Retina (tissue), 1 donor: ENCODE measurements at places on chromosomes 16 and 17.

GRCh38 chr16:64968539-64968938, 153.3 kb downstream of the CDH11 start:
- DNase-seq, result no peak

DNA sequence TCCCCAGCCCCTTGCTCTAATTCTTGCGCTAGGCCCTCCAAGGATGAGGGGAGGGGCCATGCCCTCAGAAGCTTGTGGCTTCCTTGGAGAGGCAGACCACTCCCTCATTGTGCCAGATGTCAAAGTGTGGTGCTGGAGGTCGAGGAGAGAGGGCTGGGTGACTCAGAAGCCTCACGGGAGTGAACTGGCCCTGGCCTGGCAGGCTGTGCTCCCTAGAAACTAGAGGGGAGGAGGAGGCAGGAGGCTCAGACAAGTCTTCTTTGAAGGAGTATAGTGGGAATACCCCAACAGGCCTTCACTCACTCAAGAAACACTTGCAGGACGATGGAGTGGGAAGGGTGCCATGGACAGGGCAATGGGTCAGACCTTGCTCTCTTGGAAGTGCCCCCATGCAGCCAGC, 18.5 kb downstream of the ANKRD40 start:
- peak; percentile 31 for DNase-seq

GRCh38 chr17:73072219-73072962, 20.1 kb downstream of the SLC39A11 start:
- no peak for DNase-seq

- DNase-seq, result peak; percentile 93
These were observed 58.6 kb upstream of the TNRC6A start for GRCh38 chr16:24670623-24671454.

- no peak for DNase-seq
These were observed 74.3 kb downstream of the DYNLRB2 start for GRCh38 chr16:80614908-80615671.

GRCh38 chr16:8674413-8675022, at the start of gene ABAT:
Gene ABAT, plus strand, starts transcription at chr16:8674617. Its CDS starts 61,123 bp downstream, at chr16:8735740.
- peak; percentile 90 for DNase-seq

DNA sequence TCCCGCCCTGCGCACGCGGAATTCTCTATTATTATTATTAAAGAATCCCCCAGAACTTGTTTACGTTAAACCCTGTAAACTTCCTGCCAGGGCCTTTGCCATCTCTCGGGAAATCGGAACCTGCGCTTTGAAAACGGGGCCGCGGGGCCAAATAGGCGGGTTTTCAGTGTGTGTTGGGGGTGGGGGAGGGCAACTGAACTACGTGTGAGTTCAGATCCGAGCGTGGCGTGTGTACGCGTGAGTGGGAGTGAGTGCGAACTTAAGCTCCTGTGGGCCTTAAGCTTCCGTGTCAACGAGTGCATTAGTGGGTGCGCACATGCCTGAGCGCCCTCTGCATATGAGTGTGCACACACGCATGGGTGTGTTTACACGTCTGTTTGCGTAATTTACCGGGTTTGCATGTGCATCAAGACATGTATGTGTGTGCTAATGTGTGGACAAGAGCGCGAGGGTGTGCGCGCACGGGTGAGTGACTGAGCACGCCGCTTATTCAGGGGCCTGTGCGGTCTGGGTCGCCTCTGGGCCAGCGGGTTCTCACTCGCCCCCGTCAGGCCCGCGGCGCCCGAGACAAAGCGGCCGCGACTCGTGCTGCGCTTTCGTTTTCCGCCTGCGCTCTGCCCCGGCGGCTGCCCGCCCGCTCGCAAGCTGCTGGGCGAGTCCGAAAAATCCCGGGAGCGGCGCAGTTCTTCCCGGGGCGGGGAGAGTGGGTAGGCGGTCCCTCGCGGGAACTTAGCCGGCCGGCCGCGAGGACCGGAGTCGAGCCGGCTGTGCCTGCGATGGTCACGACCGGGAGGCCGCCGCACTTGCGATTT, 1.2 kb upstream of the FOXF1 start:
- DNase-seq, result peak; percentile 85

DNA sequence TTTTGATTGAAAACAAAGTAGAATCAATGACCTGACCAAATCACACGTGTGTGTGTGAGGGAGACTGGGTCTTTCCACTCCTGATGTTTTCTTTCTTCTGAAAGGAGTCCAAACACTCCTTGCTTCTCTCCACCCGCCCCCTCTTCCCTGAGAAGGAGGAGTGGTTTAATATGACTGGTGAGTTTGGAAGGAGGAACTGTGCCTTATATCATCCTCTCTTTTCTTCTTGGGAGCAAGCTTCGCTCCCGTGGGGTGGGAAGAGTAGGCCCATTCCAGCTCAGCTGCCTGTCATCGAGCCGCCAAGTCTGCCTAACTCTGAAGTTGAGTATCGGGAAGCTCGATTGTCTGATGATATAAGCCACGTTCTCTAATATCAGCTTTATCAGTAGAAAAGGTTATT, 96.5 kb downstream of the YPEL2 start:
- no peak for DNase-seq

DNA sequence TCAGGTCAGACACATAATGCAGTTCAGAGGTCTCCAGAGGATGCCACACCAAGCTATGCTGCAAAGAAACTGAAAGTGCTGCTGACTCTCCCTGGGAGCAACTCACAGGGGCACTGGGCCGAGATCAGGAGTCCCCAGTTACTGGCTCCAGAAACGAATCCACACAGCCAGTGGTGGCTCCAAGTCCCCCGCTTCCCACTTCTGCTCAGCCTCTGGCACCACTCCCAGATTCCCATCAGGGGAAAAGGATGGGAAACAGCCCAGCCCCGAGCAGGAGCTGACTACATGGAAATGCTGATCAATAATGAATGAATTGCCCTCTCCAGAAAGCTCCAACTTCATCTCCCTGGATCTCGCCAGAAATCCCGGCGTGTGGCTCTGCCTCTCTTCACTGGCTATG, 62.3 kb upstream of the CDH5 start:
- no peak for DNase-seq

DNA sequence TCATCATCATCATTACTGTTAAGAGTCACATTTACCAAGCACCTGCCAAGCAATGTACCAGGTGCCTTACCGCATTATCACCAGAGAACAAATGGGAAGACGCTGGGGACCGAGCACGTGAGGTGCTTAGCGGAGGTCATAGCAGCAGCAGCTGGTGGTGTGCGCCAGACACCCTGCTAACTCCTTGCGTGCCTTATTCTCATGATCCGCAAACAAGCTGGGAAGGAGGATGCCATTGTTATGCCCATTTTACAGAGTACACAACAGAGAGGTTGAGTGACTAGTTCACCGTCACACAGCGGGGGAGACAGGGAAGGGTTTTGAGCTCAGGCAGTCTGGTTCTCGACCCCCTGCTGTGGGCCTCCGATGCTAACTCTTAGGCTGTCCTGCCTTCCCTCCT, 7.3 kb downstream of the ATP2A3 start:
- no peak for DNase-seq

DNA sequence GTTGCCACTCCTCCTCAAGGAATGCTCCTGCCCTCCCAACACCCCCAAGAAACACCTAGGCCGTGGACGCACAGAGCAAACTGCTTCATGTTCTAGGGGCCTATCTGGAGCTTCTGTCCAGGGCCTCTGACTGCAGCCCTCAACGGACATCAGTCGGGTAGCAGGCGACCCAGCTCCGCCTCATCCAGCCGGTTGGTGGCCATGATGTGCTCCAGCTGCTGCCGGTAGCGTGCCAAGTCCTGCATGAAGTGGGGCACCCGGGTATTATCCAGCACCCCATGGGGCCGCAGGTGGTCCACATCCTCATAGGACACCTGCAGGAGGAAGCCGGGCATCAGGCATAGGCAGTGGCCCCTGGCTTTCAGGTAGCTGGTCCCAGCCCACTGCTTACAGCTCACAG, 6.3 kb downstream of the NOL3 start:
- no peak for DNase-seq

GRCh38 chr17:73539166-73539565, 105.1 kb downstream of the SDK2 start:
- no peak for DNase-seq

DNA sequence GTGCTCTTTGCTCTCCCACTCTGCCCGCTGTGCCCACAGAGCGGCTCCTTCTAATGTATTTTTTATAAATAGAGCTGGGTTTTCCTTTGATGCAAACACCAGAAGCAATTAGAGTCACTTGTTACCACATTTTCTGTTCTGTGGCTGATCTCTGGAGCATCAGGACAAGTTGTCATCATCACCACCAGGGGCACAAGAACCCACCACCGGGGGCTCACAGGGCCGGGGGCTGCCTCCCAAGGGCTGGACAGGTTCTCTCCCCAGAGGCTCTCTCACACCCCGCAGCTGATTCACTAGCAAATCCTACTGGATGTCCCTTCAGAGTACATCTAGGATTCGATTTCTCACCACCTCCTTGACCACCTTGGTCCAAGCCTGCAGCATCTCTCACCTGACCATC, 18.5 kb downstream of the C16orf82 start:
- DNase-seq, result no peak

DNA sequence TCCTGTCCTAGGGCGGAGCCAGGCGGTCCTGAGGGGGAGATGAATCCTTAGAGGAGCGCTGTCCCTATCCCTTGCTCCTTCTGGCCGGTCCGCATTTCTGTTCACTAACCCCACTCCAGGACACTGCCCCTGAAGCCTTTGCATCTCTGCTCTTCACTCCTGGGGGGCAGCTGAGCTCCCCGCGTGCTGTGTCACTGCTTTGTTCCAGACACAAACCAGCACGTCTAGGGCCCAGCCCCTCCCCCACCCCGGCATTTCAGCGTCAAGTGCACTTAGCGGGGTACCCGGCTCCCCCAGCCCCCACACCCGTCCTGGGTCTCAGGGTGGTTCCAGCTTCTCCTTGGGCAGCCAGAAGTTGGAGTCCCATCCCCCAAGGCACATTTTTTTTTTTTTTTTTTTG, 8.9 kb downstream of the CORO6 start:
- DNase-seq, result no peak

DNA sequence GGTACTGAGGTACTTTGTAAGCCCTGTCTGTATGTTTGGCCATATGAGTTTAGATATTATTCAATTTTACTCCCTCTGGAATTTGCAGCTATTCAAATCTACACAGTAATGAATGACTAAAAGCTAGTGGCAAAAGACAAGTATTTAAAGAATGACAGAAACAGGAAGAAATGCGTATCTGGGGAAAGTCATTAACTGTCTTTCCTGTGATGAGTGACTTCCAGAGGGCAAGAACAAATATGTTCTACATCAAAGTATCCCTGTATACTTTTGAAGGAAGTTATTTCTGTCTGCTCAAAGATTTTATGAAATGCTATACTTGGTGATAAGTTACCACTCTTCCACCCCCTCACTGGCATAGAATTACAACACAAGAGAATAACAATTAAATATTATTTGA, 489.3 kb upstream of the SOX9 start:
- no peak for DNase-seq

- DNase-seq, result no peak
These were observed 9.4 kb downstream of the C17orf100 start for GRCh38 chr17:6660805-6661463.

- DNase-seq, result no peak
These were observed at the start of gene TMEM92 for GRCh38 chr17:50274142-50274896. Gene TMEM92, plus strand, starts transcription at chr17:50274466. Its CDS starts 36 bp downstream, at chr17:50274502.

DNA sequence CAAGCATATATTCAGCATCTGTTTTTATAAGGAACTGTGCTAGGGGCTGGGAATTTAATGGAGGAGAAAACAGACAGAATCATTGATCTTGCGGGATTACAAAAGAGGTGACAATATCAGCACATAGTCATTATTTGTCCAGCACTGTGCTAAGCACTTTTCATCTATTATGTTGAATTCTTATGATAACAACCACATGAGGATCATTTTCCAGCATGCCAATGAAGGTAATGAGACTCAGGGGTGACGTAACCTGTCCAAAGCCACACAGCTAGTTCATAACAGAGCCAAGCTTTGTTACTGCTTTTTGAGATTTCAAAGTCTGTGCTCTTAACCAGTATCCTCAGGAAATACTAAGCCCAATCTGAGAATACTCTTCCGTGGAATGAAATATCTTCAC, 503.3 kb downstream of the CDH13 start:
- no peak for DNase-seq

- DNase-seq, result no peak
These were observed 13.8 kb upstream of the CD79B start for GRCh38 chr17:63945784-63946439.

DNA sequence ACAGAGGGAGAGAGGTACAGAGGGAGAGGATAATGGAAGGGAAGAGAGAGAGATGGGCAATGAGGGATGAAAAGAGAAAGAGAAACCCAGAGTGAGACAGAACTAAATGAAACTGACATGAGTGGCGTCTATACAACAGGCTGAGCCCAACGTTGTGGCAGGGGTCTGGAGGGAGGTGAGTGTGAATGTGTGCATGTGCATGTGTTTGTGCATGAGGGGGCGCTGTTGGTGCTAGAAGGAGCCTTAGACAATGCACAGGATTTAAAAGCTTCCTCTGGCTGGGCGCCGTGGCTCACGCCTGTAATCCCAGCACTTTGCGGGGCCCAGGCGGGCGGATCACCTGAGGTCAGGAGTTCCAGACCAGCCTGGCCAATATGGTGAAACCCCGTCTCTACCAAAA, 454.8 kb upstream of the CDH11 start:
- DNase-seq, result no peak

- no peak for DNase-seq
These were observed 115.0 kb downstream of the RPTOR start for GRCh38 chr17:80659651-80660050.

DNA sequence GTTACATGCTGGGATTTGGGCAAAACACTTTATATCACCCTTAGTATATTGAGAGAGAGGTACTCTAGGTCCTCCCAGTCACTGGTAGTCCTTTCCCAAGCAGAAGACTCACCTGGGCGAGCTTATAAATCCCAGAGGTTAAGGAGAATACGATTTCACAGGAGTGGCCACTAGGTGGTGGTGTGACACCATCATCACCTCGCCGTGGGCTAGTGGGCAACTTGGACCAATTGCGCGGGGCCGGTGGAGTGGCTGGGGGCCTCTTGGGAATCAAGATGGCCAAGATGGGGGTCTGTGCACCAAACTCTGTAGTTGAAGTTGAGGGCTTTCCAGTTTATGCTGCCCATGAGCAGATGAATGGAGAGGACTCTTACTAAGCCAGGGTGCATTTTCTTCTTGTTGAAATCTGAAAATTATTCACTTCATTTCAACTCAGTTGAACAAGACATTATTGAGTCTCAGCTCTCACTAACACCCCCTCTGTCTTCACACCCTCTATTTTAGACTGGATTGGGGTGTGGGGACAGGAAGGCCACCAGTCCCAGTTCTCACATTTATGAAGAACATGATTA, 38.2 kb upstream of the PIRT start:
- DNase-seq, result peak; percentile 79
